ENCODE measurements at places on chromosomes 4 and X. TPM values are rescaled to one million over a fixed set of nuclear protein-coding genes. Genes with fewer than 3 reads are reported as not detected.

DNA sequence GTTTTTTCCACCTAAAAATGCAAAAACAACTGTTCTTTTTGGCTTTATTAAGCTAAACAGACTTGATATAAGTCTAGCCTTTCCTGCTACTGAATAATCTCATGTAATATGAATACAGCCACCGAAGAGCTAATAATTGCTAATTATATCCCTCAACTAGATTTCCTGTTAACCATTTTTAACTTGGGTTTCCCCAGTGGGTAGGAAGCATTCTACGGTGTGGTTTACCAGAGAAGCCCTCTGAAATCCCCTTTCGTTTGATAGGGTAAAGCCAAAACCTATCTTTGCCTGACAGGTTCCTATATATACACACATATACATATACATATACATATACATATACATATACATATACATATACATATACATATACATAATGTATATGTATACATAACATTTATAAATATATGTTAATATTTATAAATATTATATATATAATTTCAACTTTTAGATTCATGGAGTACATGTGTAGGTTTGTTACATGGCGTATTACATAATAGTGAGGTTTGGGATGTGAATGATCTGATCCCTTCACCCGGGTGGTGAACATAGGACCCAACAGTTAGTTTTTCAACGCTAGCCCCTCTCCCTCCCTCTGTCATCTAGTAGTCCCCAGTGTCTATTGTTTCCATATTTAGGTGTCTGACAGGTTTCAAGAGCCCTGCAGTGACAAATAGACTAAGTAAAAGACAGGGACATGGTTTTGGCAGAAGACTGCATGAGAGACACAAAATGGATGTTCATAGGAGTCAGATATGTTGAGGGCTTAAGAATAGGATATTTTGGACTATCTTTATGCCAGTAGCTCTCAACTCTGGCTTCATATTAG lies 62.4 kb downstream of the ATXN3L start:
- DNase-seq: no peak

- DNase-seq: no peak
These were observed 128.3 kb downstream of the PJA1 start for GRCh38 chrX:69036674-69037573.

The NAA11 gene
- not detected for total RNA-seq

DNA sequence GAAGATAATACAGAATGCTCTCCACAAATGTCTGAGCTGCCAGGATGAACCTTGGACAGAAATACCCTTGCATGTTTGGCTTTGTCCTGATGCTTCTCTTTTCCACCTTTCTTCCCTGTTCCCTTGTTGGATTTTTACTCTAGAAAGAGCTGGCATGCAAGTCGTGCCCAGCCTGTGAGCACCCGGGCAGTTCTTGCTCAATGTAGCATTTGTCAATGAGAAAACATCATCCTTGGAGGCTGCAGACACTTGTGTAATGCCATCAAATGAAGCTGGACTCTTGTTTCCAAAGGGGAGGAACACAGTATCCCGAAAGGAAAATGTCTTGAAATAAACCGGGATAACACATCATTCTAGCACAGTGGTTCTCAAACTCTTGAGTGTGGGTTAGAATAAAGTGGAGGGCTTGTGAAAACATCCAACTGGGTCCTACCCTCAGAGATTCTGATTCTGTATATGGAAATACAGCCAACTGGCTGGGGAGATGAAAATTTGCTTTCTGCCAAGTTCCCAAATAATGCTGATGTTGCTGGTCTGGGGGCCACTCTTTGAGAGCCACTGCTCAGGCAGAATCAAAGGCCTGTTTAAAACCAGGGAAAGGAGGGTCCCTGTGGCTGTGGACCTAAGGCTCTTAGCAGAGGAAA lies 237.2 kb downstream of the SPATA18 start:
- no peak for DNase-seq

The EIF2S3 gene
- 88.0 TPM for total RNA-seq

The CT45A5 gene
- total RNA-seq: not detected

GRCh38 chr4:53558065-53558801 lies 33.1 kb downstream of the LNX1 start:
- no peak for DNase-seq

The CXCL10 gene
- total RNA-seq: not detected

GRCh38 chr4:152294331-152294730 lies 241.6 kb downstream of the FBXW7 start:
- no peak for DNase-seq

The ASB5 gene
- total RNA-seq: 3.7 TPM

The ATOH1 gene
- total RNA-seq: not detected

DNA sequence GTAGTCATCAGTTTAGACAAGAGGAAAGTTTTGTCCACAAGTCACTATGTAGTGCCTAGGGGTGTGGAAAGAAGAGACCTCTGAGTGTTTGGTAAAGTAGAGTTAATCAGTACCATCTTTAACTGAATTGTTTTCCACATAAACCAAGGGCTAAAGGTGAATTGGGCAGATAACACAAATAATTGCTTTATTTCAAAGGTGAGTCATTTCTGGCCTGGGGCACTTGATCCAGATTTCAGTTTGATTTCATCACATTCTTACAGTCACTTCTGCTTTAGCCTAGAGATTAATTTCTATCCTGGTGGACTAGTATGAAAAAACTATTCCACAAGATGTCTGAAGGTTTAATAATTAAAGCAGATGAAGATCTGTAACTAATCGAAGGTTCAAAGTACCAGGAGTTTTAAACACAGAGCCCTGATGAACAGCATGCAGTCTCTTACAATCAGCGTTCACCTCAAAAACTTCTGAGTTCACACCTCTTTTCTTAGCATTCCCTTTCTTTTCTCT lies 74.5 kb upstream of the BOD1L1 start:
- no peak for DNase-seq

The AVPR2 gene
- total RNA-seq: 2.1 TPM

DNA sequence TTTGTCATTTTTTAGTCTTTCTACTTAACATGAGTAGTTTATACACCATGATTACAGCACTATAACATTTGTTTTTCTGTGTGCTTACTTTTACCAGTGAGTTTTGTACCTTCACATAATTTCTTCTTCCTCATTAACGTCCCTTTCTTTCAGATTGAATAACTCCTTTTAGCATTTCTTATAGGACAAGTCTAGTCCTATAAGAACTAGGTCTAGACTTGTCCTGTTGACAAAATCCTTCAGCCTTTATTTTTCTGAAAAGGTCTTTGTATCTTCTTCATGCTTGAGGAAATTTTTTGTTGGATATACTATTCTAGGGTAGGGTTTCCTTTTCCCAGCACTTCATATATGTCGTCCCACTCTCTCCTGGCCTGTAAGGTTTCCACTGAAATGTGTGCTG lies 253.3 kb upstream of the ARHGAP24 start:
- no peak for DNase-seq

DNA sequence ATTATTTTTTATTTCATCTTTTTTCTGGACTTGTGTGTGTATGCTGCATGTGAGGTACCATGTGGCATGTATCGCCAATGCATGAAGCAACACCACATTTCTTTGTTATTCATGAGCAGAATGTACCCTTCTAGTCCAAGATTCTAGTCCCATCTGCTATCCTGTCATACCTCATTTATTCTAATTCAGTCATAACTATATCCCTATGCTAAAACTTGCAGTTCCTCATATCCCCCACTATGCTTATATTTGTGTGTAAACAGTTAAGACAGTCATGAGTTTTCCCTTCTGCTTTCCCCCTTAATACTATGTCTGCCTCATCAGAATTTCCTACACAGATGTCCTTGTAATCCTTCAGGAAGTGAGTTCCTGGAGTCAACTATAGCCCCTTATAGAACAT lies 19.7 kb downstream of the OCRL start:
- DNase-seq: no peak

- no peak for DNase-seq
These were observed 471.9 kb downstream of the TRIML1 start for GRCh38 chr4:188611143-188611542.
